ENCODE measurements at places on chromosomes 4 and X. TPM values are rescaled to one million over a fixed set of nuclear protein-coding genes. Genes with fewer than 3 reads are reported as not detected.
A peak's percentile ranks its signal among the peaks of the same experiment; 100 is the strongest.

- H3K27me3 ChIP-seq, result no peaks in the 10 kb centered on the region
- no peaks in the 10 kb centered on the region for H3K36me3 ChIP-seq
- DNase-seq, result no peak
- H3K4me1 ChIP-seq, result no peaks in the 10 kb centered on the region
- no peak overlapping the region for H3K4me3 ChIP-seq
These were observed 102.4 kb downstream of the SLIT2 start for GRCh38 chr4:20354120-20354519.

DNA sequence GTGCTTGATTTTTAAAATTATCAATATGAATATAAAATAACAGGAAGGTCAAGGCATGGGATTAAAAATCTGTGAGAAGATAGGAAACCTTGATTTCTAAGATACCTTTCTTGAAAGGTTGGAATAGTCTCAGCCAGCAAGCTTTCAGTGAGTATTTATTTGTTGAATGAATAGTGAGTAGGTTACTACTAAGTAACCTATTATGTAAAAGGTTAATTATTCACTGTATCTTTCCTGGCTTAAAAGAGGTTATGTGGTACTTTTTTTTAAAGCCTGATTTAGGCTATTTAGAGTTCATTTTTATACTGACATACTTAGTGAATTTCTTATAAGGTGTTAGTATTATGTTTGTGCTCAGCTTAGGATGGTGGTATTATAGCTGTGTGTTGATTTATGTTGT, 123.5 kb downstream of the PTPN13 start:
- H3K27me3 ChIP-seq, result no peaks in the 10 kb centered on the region
- H3K4me3 ChIP-seq, result no peak overlapping the region
- no peaks in the 10 kb centered on the region for H3K4me1 ChIP-seq

GRCh38 chrX:2486476-2487133, 14.2 kb downstream of the DHRSX start:
- no peak overlapping the region for H3K27ac ChIP-seq
- DNase-seq, result no peak
- no peaks in the 10 kb centered on the region for H3K27me3 ChIP-seq
- H3K36me3 ChIP-seq, result peaks cover 4% of the 10 kb centered on the region
- H3K4me3 ChIP-seq, result no peak overlapping the region

DNA sequence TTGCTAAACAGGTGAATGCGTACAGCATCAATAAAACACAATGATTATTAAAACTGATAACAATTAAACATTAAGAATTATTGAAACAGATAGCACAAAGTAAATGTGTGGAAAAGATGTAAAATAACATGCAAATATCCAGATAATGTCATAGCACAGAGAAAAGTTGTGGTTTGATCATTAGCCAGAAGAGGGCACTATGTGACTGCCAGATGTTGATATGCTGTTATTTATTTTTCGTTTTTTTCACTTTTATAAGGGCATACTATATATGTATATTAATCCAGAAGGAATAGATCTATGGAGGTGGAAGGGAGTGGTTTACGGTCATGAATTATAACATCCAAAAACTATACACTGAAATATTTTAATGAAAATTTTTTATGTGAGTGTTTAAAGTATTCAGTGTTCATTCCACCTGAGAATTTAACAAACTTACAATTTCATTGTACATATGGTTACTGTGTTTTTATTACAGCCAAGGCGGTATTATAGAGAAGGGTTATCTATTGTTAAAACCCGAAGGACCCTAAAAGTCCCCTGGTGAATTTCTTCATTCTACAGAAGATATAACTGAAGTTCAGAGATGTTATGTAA, 211.9 kb upstream of the UGT8 start:
- no peak for DNase-seq
- H3K27ac ChIP-seq, result no peak overlapping the region
- H3K36me3 ChIP-seq, result no peaks in the 10 kb centered on the region
- H3K27me3 ChIP-seq, result peaks cover 4% of the 10 kb centered on the region

GRCh38 chr4:1910643-1911042, 39.5 kb downstream of the NSD2 start:
- peak overlapping the region; percentile 85 for H3K27ac ChIP-seq
- no peaks in the 10 kb centered on the region for H3K27me3 ChIP-seq
- DNase-seq, result no peak
- no peak overlapping the region for H3K4me3 ChIP-seq

GRCh38 chr4:127410201-127410600, 222.6 kb upstream of the INTU start:
- H3K27ac ChIP-seq, result no peak overlapping the region
- H3K36me3 ChIP-seq, result no peaks in the 10 kb centered on the region
- no peaks in the 10 kb centered on the region for H3K27me3 ChIP-seq
- no peaks in the 10 kb centered on the region for H3K4me1 ChIP-seq
- no peak overlapping the region for H3K4me3 ChIP-seq

GRCh38 chrX:68997911-68998310, 167.3 kb downstream of the PJA1 start:
- no peak overlapping the region for H3K27ac ChIP-seq
- H3K36me3 ChIP-seq, result no peaks in the 10 kb centered on the region
- H3K4me3 ChIP-seq, result no peak overlapping the region
- DNase-seq, result no peak
- H3K4me1 ChIP-seq, result no peaks in the 10 kb centered on the region
- peaks cover 8% of the 10 kb centered on the region for H3K27me3 ChIP-seq

- no peaks in the 10 kb centered on the region for H3K27me3 ChIP-seq
- no peak for DNase-seq
- no peak overlapping the region for H3K27ac ChIP-seq
- H3K4me3 ChIP-seq, result no peak overlapping the region
- H3K4me1 ChIP-seq, result no peaks in the 10 kb centered on the region
These were observed 66.6 kb downstream of the METTL14 start for GRCh38 chr4:118751629-118752323.

DNA sequence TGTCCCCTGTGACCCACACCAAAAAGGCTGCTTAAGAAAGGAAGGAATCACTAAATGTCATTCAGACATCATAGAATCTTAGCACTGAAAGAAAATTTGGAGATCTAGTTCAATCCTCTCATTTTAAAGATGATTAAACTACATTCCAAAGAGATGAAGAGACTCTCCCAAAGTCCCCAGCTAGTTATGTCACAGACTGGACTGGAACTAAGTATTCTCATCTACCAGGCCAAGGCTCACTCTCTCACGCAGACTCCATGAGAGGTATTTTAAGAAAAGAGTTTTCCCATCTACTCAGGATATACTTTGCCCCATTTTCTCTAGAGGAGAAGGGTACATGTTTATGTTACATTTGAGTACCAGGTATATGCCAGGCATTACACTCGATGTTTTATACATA, 6.9 kb downstream of the FABP2 start:
- no peak for DNase-seq
- no peaks in the 10 kb centered on the region for H3K4me1 ChIP-seq
- no peaks in the 10 kb centered on the region for H3K36me3 ChIP-seq
- no peak overlapping the region for H3K27ac ChIP-seq

- H3K4me1 ChIP-seq, result no peaks in the 10 kb centered on the region
- H3K27me3 ChIP-seq, result no peaks in the 10 kb centered on the region
- no peak for DNase-seq
- H3K36me3 ChIP-seq, result no peaks in the 10 kb centered on the region
- H3K27ac ChIP-seq, result no peak overlapping the region
These were observed 49.9 kb downstream of the IL15 start for GRCh38 chr4:141686146-141686775.

DNA sequence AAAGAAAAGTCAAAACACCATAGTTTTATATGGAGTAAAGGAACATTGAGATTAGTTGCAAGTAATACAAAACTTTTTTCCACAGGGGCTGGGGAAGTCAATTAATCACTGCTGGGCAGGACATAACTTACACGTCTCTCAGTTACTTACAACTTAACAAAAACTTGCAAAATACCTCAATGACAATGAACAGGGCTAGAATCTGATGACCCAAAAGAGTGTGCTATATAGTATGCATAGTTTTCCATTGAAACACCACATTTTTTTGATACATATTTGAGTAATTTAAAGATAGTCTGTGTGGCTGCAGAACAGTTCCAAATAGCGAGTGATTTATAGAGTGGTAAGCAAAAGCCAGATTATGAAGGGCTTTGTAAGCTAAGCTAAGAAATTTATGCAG, 172.3 kb upstream of the TRPC5 start:
- H3K27me3 ChIP-seq, result no peaks in the 10 kb centered on the region
- DNase-seq, result no peak
- H3K4me3 ChIP-seq, result no peak overlapping the region
- H3K36me3 ChIP-seq, result no peaks in the 10 kb centered on the region
- no peak overlapping the region for H3K27ac ChIP-seq

DNA sequence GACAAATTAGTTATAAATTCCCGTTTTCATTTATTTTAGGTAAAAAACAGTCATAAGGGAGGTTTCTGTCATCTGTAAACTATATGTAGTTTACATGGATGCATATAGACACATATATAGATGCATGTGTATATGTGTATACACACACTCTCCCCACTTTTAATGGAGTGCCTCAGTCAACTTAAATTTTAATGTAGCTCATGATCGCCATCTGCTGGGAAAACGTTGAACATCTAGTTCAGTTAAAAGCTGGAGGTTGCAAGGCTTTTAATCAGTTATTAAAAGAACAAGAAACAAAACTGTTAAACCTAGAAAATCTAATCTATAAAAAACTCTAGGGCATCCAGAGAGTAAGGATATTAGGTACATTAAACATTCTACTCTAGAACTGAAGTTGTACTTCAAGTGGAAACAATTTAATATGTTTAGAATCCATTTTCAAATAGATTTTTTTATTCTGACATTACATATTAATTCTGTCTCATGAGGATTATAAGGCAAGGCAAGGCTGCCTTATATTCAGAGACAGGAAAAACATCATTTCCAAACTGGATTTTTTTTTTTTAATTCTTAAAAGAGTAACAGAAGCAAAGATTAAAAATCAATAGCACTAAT, 122.6 kb downstream of the SHISA3 start:
- H3K36me3 ChIP-seq, result peaks cover 12% of the 10 kb centered on the region
- H3K27me3 ChIP-seq, result no peaks in the 10 kb centered on the region
- peaks cover 4% of the 10 kb centered on the region for H3K4me1 ChIP-seq
- no peak overlapping the region for H3K4me3 ChIP-seq

GRCh38 chr4:173990126-173990868, 293.2 kb downstream of the FBXO8 start:
- no peaks in the 10 kb centered on the region for H3K4me1 ChIP-seq
- DNase-seq, result no peak
- no peaks in the 10 kb centered on the region for H3K27me3 ChIP-seq
- no peak overlapping the region for H3K27ac ChIP-seq
- no peaks in the 10 kb centered on the region for H3K36me3 ChIP-seq

DNA sequence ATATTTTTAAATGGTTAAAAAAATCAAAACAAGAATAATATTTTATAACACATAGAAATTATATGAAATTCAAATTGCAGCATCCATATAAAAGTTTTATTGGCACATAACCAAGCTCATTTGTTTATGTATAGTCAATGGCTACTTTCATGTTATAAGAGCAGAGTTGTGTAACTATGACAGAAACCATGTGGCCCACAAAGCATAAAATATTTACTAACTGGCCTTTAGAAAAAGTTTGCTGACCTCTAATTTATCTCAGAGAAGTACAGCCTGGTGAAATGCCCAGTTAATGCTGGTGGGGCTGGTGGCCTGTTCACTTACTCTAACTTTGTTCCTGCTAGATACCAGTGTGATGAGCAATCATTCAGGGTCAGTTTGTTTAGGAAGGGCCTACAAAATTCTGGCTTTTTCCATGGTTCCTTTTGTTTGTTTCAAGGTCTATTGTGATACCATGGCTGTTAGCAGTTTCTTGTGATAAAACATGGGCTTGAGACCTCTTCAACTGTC, 104.6 kb downstream of the PPP1R2C start:
- no peaks in the 10 kb centered on the region for H3K36me3 ChIP-seq
- no peak overlapping the region for H3K27ac ChIP-seq
- H3K27me3 ChIP-seq, result no peaks in the 10 kb centered on the region
- DNase-seq, result no peak
- no peak overlapping the region for H3K4me3 ChIP-seq
- no peaks in the 10 kb centered on the region for H3K4me1 ChIP-seq

DNA sequence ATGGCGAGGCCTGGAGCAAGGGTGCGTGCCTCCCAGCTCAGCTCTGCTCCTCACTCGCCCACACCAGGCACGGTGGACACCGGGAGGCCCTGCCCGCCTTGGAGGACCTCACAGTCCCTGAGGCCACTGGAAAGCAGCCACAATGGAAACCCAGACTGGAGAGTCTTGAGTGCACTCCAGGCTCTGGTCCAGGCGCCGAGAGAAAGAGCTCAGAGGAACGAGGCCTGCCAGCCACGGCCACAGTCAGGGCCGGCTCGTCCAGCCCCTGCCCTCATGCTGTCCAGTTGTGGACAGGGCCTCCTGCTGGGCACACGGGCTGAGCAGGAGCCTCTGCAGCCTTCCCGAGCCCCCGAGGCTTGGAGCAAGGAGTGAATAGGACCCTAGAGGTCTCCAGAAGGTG, 53.3 kb upstream of the GRPEL1 start:
- no peaks in the 10 kb centered on the region for H3K4me1 ChIP-seq
- H3K27ac ChIP-seq, result no peak overlapping the region
- H3K36me3 ChIP-seq, result no peaks in the 10 kb centered on the region

DNA sequence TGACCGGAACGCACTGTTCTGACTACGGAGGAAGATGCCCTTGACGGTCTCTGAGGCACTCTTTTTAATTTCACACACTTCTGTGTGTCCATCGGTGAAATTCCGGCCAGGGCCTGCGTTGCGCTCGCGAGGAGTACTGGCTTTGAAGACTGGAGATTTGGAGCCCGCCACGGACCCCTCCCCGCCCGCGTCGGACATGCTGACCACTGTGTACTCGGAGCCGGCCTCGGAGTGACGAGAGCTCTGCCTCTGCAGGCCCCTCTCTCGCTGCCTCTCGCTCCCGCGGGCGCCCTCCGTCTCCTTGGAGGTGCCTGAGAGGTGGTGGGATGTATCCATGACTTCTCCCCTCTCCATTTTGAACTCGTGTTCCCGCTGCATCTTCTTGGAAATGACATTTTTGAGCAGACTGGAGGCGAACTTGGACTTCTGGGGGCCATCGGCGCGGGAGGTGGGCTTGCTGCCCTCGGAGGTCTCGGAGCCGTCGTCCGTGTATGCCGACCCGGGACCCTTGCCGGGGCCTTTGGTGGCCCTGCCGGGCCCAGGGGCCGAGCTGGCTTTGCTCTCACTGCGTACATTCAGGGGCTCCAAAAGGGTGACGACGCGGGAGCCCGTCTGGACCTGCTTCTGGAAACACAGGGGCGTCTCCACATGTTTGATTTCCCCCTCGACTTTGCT, 5.7 kb downstream of the C4orf54 start:
- no peak for DNase-seq
- H3K4me3 ChIP-seq, result no peak overlapping the region
- H3K27ac ChIP-seq, result no peak overlapping the region
- H3K36me3 ChIP-seq, result no peaks in the 10 kb centered on the region

DNA sequence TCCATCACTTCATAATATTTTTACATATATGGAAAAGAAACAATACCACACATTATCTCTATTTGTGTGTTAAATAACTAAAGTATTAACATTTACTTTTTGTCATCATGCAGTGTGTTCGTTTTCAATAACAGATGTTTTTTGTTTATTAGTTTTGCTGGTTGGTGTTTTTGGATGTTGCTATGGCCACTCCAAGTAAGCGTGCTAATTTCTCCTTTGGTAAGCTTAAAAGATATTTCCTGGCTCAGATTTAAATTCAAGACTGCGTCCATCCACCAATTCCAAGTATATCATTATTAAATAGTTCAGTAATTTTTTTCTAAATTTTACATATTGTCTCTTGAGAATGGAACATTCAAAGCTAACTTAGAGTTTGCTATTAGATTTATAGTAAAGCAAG, 235.4 kb upstream of the IL1RAPL1 start:
- no peaks in the 10 kb centered on the region for H3K27me3 ChIP-seq
- no peak for DNase-seq
- H3K36me3 ChIP-seq, result no peaks in the 10 kb centered on the region
- no peak overlapping the region for H3K27ac ChIP-seq
- H3K4me3 ChIP-seq, result no peak overlapping the region

XAGE3 gene
- not detected for total RNA-seq

ZNF157 gene
- total RNA-seq, result 1.1 TPM

SOX3 gene
- not detected for total RNA-seq

MAGEB17 gene
- total RNA-seq, result not detected

MEPE gene
- not detected for total RNA-seq
